ENCODE measurements at places on chromosomes 6 and 20.

DNA sequence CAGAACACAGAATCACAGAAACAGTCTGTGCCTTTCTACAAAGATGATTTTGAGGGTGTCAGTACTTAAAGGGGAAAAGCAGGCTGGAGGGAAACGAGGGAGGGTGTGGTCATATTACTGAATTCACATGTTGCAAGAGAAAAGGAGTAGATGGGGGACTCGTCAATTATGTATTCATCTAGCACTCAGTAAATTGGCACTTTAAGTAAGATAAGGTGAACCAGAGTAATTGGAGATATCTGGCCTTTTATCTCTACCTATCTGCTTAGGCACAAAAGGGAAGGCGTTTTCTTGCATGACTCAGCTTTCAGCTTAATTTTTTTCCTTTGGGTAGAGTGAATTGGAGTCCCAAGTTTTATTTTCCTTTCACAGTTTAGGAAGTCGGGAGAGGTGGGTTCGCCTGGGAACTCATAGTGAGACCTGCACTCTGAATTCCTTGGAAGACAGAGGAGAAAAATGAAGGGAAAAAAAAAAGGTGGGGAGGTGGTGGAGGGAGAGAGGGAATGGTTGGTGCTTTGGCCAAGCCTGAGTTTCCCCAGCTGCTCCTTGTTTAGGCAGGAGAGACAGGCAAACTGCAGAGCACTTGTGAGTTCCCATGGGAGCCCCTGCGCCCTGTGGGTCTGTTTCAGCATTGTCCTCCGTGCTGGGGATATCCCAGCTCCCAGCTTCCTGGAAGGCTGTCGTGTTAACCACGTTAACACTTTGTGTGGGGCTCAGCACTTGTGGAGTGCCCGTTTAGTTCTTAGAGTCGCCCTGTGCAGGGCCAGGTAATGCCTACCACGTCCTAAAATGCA is 19.7 kb upstream of the GTSF1L start:
- no peak for DNase-seq

GRCh38 chr6:131693384-131693783 is 7.8 kb downstream of the OR2A4 start:
- DNase-seq: no peak

DNA sequence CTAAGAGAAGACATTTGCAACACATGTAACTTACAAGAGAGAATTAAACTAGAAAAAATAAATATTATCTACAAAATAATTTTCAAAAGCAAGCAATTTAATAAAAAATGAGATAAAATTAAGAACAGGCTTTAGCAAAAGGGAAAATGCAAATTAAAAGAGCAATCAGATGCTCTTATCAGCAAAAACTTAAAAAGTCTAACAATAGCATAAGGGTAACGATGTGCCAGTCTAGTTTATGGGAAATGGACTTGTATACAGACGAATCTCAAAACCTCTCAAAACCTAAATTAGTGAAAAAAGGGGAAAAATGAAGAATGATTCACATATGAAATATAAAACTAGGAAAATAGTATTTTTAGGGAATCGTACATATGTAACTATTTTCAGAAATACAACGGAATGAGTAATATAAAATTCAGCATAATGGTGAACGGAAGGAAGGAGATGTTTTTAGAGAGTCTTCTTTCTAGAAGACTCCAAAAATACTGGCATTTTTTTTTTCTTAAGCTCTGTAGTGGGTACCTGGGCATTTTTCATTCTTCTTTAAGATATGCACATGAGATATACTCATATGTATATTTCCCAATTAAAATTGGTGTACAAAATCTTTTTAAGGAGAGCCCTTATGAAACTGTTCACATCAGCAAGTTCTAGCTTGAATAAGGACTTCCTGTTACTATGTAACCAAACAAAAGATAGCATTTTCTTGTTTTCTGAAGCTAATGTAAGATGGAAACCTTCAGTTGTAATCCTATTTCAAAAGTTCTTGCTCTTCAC is 927 bp upstream of the MANEA start:
- no peak for DNase-seq

DNA sequence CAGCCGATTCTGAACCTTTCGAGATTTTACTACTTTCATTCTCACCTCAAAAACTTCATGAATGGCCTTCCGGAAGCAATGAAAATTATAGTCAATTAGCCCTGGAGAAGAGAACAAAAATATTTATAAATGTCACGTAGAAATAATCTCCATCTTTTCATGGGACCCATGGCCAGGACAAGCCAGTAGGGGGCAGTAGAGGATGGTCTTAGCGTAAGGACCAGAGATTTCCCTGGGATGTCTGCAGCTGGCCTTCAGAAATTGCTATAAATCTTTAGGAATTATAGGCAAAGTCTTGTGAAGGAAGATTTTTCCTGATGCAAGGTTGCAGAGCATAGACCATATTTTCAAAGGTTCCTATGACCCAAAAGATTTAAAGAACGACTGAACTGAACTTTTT is 15.6 kb upstream of the UBE2J1 start:
- no peak for DNase-seq

DNA sequence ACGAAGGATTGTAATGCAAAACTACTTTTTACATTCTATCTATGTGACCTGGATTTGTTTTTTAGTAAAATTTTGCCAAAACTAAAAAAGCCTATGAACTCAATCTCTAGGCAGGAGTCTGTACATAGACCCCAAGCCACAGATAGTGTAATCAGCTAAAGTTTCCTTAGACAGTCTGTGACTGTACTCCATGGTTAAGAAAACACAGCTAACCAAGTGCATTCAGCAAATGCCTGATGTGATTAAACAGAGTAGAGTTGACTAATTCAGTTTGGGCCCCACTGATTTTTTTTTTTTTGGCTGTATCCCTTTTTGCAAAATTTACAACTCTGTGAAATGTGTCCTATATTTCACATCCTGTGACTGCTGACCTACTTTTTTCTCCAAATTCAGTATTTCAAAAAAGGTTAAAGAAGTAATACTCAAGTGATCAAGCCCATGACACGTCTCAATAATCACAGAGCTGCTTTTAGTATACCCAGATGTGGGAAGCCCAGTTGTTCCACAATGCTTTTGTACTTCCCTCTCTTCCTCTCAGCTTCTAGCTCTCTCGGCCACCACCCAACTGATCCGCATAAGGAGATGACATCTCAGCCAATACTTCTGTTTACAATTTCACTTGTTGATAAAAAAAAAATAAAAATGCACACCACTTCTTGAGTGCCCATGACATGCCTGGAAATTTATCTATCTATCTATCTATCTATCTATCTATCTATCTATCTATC is 108.8 kb upstream of the TBX18 start:
- no peak for DNase-seq

DNA sequence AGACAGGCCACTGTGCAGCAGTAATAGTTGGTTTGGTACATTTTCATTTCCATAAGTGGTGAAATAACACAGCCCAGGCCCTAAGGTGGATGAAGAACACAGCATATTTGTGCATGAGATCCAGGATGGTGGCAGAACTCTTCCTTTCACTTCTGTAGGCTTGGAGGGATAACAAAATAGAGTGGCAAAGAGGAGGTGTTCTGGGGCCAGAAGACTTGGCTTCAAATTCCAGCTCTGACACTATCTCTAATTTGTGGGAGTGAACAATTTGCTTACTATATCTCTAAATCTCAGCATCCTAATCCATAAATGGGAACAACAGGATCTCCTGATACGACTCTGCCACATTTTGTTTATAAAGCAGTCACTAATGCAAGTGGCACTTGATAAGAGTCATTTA is 111.7 kb upstream of the FAM184A start:
- no peak for DNase-seq

- DNase-seq: no peak
These were observed 83.7 kb upstream of the ZNF322 start for GRCh38 chr6:26743157-26743821.

GRCh38 chr20:57225830-57226229 is 40.6 kb downstream of the BMP7 start:
- DNase-seq: no peak
